WERI-Rb-1 (cell line): ENCODE measurements at places on chromosomes 3 and 15.

- DNase-seq, result no peak
Measured at GRCh38 chr3:1532935-1533606, 440.2 kb downstream of the CNTN6 start.

DNA sequence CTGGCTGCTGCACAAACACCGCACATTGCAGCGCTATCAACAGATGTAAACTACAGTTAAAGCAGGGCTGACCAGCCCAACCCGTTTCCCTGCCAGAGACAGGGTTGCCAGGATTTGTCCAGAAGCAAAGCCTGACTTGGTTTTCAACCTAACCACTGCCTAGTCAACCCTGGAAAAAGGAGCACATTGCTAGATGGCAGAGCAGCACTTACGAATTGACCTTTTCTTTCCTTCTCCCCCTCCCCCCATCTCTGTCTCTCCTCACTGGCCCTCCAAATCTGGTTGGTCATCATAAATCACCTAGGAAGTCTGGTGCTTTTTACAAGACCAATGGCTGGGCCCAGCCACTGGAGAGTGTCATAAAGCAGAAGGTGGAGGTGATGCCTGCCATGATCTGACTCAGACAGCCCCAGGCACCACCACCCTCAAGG is 51.3 kb downstream of the ABCC5 start:
- no peak for DNase-seq

DNA sequence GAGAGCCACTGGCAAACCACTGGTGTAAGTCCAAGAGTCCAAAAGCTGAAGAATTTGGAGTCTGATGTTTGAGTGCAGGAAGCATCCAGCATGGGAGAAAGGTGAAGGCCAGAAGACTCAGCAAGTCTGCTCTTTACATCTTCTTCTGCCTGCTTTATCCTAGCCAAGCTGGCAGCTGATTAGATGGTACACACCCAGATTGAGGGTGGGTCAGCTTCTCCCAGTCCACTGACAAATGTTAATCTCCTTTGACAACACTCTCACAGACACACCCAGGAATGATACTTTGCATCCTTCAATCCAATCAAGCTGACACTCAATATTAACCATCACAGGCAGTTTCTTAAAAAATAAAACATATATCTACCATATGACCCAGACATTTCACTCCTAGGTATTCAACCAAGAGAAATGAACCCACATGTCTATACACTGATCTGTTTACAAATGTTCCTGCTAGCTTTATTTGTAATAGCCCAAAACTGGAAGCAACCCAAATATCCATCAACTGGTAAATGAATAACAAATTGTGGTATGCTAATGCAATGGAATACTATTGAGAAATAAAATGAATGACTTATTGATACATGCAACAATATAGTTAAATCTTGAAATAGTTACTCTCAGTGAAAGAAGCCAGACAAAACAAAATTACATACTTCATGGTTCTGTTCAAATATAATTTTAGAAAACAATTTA is 373.8 kb downstream of the ZNF385D start:
- no peak for DNase-seq

DNA sequence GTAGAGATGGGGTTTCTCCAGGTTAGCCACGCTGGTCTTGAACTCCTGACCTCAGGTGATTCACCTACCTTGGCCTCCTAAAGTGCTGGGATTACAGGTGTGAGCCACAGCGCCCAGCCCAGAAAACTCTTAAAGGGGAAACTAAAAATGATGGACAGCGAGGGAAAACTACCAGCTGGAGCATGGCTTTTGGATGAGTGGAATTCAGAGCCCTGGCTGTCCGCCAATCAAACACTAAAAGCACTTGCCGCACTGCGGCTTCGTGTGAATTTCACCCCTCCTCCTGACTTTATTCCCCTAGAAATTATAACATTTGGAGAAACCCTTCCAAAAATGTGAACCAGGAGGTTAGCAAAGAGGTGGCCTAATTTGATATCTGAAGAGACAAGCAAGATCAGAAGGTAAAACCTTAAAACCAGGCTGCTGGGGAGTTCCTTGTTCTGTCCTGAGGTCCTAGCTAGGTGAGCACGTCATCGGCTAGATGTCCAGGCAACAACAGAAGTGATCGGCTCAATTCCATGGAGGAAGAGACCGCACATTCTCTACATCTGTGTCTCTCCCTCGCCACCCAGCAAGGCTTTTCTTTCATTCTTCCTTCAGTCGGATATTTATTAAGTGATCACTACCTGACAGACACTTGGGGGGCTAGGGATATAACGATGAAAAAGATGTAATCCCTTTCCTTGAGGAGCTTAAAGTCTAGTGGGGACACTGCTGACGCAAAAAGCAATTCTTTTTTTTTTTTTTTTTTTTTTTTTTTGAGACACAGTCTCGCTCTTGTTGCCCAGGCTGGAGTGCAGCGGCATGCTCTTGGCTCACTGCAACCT is 1.7 kb downstream of the TM4SF19 start:
- no peak for DNase-seq

DNA sequence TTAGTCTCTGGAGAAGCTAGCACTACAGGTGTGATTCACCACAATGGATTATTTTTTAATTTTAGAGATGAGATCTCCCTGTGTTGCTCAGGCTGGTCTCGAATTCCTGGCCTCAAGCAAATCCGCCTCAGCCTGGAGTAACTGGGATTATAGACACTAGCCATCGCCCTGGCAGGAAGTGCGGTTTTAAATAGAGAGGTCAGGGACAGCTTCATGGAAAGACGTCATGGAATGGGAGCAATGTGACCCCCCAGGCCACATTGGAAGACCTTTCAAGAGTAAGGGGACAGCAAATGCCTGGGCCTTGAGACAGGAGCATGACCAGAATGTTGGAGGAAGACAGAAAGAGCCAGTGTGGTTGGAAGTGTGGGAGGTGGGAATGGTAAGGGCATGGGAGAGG is 2.2 kb upstream of the ISG20 start:
- DNase-seq, result peak; percentile 55

DNA sequence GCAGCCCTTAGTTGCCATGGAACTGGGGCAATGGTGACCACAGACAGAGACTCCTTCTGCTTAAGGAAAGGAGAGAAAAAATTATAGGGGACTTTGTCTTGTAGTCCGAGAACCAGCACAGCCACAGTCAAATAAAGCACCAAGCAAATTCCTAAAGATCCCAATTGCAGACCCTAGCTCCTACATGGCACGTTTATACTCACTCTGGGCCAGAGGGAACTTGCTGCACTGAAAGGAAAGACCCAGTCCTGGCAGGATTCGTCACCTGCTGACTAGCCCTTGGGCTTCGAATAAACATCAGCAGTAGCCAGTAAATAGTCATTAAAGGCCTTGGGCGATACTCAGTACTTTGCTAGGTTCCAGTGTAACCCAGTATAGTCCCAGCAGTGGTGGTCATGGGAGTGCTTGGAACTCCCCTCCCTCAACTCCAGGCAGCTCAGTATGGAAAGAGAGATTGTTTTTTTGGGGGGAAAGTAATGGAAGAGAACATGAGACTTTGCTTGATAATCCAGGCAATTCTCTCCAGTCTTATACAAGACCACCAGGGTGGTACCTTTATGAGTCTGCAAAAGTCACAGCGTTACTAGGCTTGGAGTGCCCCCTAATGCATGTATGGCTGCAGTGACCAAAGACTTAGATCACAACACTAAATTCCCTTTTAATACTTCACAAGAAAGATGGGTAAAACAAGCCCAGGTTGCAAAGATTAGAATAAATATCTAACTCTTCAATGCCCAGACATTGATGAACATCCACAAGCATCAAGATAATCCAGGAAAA is 66.4 kb upstream of the AGTR1 start:
- DNase-seq, result peak; percentile 15

GRCh38 chr15:81012588-81012987 is 11.9 kb downstream of the TLNRD1 start:
- no peak for DNase-seq

- DNase-seq, result no peak
Measured at GRCh38 chr15:69150336-69150735, 10.1 kb upstream of the GLCE start.

- no peak for DNase-seq
Measured at GRCh38 chr3:128858167-128858566, 21.3 kb upstream of the ACAD9 start.

- DNase-seq, result no peak
Measured at GRCh38 chr3:23501201-23501802, 298.2 kb downstream of the UBE2E2 start.

- DNase-seq, result no peak
Measured at GRCh38 chr15:57156210-57156884, 220.0 kb upstream of the CGNL1 start.
